Stimulated activated CD4-positive, alpha-beta T cell treated with anti-CD3 and anti-CD28 coated beads, Interleukin-1b, Interleukin-23, amount 100 ng/mL, for 4 hours (primary cell): ENCODE measurements at places on chromosomes 6 and 20.
A peak's percentile ranks its signal among the peaks of the same experiment; 100 is the strongest.

GRCh38 chr6:106534564-106534982, 94.7 kb downstream of the RTN4IP1 start:
- DNase-seq, result peak; percentile 23

- no peak for DNase-seq
Measured at GRCh38 chr20:9052136-9052535, 16.8 kb upstream of the PLCB4 start.

- no peak for DNase-seq
Measured at GRCh38 chr20:44187054-44187771, at the start of gene JPH2. Gene JPH2, minus strand, starts transcription at chr20:44187188. Its CDS starts 483 bp downstream, at chr20:44186705.

DNA sequence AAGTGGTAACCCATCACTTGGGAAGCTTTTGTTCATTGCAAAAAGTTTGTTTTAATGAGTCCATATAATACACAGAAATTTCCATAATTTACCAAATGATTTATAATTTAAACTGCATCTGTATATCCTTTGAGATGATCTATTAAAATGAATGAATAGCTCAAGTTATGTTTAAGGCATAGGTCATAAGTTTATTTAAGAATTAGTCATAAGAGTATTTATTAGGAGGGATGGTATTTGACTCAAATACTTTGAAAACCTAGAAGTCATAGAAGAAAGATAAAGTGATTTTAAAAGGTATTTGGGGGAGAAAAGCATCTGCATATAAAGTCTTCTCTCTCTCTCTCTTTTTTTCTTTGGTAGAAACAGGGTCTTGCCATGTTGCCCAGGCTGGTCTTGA, 388.5 kb downstream of the CDKAL1 start:
- DNase-seq, result no peak

DNA sequence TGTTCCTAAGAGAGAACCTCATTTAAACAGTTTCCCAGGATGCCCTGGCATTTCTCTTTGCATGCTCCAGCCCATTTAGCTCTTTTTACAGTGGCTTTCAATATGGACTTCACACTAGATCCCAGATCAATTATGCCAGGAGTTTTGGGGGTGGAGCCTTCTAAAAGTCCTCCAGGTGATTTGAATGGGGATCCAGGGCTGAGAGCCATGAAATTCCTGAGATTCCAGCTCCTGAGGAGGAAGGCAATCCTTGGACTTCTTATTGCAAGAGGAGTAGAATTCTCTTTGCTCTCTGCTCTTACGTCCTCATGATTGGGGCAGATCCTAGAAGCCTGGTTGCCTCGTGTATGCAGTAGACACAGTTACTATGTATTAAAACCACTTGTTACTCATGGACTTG, 184.2 kb downstream of the DHX35 start:
- no peak for DNase-seq

DNA sequence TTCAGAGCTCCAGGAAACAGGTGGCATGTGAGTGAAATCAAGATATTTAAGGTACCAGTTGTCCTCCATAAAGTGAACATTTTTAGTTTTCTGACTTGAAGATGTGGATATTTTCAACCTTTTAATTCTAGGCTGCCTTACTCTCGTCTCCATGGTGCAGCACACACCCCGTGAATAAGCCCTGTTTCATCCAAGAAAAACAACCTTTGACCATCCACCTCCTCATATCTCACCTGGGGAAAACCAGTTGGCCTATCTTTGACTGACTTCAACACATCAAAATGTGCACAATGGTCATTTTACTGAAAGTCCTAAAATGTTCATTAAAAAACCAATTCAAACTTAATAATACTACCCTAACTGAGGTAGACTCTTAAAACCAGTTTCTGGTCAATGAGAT, 73.8 kb upstream of the CD2AP start:
- no peak for DNase-seq

GRCh38 chr20:33119725-33120720, 40.6 kb downstream of the BPIFB4 start:
- DNase-seq, result no peak

DNA sequence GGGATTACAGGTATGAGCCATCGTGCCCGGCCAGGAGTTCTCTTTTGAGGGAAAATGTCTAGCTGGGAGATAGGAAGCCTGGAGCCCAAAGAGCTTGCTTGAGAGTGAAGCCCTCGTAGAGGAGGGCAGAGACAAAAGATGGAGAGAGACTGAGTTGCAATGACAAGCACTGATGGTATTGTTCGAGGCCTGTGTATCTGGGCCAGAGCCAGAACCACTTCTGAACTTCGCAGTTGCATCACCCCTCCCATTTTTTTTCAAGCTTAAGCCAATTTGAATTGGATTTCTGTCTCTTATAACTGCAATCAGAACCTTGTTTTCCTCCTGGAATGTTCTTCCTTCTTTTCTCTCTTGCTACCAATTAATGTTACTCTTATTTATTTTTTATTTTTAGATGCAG, 83.1 kb downstream of the KCNB1 start:
- no peak for DNase-seq

DNA sequence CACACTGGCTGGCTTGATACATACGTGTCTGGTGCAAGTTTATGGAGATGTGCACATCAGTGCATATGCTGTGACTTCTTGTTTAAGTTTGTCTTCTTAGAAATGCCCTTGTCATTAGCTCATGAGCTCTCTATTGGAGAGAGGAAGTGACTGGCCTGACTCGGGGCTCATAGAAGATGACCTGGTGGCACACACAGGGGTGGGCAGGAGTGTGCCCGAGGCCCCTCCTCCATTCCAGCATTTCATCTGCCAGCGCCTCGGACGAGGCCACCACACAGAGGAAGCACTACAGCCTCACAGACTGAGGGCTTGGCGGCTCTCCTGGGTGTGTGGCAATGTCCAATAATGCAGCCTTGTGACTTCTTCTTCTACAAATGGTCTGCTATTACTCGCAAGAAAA, 109.7 kb downstream of the FAM120B start:
- no peak for DNase-seq

DNA sequence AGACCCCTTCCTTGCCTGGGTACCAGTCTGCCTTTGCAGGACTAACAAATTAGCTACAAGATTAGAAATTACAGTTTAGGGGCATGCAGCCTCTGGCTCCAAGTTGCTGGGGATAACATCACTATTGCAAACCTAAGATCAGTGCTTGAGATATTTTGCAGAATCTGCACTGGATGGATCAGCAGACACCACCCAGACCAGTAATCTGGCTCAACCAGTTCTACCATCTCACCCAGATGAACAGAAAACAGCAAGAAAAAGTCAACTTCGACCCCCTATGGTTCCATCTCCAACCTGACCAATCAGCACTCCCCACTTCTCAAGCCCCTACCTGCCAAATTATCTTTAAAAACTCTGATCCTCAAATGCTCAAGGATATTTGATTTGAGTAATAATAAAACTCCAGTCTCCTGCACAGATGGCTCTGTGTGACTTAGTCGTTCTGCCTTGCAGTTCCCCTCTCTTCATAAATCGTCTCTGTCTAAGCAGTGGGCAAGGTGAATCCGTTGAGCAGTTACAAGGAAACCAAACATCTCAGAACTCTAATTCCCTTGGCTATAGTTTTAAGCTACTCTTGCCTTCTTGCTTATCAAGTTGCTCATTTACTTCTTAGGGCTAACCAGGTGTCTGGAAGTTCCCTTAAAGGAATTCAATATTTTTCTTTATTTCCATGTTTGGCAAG, 16.1 kb upstream of the LMBRD1 start:
- DNase-seq, result no peak

GRCh38 chr6:166724576-166724975, 97.5 kb upstream of the RPS6KA2 start:
- DNase-seq, result no peak

DNA sequence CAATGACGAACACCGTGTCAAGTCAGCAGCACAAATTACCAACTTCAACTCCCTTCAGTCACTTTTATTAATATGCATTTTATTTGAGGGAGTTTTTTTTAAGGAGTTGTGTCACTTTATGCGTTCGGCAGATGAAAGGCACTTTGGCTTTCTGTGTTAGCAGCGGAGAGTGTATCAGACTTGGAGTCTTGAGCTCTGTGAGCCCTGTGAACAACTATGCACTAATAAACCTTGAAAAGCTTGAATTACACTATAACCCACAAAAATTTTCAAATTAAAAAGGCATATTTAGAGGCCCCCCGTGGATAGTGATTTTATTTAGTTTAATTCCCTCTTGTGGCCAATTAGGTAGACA, 335.3 kb upstream of the NT5E start:
- no peak for DNase-seq

- no peak for DNase-seq
Measured at GRCh38 chr20:50645253-50646068, 45.9 kb downstream of the RIPOR3 start.

- no peak for DNase-seq
Measured at GRCh38 chr6:168145747-168146596, 67.0 kb upstream of the FRMD1 start.

- DNase-seq, result no peak
Measured at GRCh38 chr20:62832212-62832922, 15.5 kb downstream of the COL9A3 start.

DNA sequence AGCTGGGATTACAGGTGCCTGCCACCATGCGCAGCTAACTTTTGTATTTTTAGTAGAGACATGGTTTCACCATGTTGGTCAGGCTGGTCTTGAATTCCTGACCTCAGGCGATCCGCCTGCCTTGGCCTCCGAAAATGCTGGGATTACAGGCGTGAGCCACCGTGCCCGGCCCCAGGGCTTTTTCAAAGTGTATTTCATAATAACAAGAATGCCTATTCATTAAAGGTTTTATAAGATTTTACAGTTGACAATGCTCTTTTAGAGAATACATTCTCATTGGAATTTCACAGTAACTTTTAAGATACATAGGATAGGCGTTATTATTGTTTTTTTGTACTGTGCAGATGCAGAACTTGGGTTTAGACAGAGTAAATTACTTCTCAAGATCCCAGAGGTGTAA, 52.6 kb upstream of the PTPRK start:
- no peak for DNase-seq

DNA sequence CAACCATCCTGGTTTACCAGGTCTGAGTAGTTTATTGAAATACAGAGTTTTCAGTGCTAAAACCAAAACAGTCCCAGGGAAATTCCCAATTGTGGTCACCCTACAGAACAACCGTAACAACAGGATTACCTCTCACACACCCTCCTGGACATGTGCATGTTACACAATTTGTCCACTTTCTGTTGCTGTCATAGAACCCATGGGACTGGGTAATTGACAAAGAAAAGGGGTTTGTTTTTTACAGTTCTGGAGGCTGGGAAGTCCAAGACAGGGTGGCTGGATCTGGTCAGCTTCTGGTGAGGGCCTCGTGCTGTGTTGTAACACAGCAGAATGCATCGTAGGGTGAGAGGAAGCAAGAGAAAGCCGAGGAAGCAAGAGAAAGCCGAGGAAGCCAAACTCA, 9.1 kb upstream of the ADA start:
- no peak for DNase-seq
